Brain microvascular endothelial cell (primary cell): ENCODE measurements at places on chromosomes 3 and 15.

DNA sequence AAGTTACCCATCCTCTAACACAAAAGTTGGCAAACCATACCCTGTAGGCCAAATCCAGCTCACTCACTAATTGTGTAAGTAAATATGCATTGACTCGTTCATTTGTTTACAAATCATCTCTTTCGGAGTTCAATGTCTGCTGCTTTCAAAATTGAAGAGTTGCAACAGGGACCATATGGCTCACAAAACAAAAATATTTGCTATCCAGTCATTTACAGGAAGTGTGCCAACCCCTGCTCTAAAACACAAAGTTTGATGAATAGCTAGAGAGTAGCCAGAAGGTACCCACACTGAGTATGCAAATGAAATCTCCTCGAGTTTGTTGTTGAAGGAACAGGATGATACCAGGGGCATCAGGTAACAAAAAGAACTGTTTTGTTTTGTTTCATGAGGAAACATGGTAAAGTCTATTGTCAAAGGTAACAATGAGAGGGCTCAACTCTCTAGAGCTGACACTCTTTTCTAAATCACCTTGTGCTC, 236.2 kb upstream of the THBS1 start:
- no peak for DNase-seq

GRCh38 chr3:13074006-13074375, 762 bp upstream of the IQSEC1 start:
- DNase-seq: no peak

- no peak for DNase-seq
Observed at GRCh38 chr3:98433764-98434163, 29.2 kb upstream of the OR5K1 start.

GRCh38 chr3:24196526-24196925, 251.4 kb downstream of the NR1D2 start:
- DNase-seq: no peak

DNA sequence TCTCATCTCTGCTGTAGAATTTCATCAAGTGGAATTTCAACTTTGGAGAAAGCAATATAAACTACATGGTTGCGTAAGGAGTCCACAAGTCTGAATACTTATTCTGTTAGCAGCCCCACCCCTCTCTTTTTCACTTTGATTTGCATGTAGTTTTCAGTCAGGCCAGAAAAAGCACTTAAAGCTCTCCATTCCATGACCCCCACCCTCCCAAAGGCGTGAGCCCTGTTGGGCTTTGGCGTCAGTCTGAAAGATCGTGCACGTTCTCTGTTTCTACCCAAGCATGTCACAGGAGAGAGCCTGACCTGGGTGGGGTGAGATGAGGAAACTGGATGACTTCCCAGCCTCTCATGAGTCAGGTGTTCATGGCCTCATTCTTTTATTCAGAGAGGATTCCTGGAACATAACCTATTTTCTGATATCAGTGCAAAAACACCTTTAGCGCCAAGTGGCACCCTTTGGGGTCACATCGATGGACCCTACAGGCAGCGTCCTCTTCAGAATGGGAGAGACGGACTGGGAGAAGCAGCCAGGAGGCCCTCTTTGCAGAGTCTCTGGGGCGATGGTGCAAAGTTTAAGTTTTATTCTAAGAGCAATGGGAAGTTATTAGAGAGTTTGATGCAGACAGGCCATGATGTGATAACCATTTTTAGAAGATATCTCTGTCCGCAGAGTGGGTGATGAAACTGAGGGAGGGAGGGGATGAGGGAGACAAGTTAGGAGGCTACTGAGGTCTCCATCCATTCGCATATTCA, 55.8 kb downstream of the LSM3 start:
- DNase-seq: no peak

DNA sequence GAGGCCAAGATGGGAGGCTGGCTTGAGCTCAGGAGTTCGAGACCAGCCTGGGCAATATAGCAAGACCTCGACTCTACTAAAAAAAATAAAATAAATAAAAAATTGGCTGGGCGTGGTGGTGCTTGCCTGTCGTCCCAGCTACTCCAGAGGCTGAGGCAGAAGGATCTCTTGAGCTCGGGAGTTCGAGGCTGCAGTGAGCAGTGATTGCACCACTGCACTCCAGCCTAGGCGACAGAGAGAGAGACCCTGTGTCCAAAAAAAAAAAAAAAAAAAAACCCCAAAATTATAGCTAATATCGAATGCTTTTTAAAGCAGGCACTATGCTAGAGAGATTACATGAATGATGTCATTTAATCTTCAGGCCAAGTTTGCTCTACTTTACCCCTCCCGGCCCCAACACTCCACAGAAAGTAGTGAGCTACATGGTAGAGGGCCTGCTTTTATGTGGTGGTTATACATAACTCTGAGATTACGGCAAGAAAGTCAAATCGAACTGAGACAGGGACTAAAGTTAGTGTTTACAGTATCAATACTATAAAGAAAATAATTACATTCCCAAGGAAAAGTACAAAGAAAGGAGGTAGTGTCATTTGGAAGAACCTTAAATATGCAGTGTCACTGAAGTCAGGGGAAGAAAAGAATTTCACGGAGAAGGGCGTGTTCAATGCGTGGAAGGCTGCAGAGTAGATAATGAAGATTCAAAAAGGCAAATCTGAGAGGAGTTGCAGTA, 1.1 kb downstream of the ADPGK start:
- no peak for DNase-seq

DNA sequence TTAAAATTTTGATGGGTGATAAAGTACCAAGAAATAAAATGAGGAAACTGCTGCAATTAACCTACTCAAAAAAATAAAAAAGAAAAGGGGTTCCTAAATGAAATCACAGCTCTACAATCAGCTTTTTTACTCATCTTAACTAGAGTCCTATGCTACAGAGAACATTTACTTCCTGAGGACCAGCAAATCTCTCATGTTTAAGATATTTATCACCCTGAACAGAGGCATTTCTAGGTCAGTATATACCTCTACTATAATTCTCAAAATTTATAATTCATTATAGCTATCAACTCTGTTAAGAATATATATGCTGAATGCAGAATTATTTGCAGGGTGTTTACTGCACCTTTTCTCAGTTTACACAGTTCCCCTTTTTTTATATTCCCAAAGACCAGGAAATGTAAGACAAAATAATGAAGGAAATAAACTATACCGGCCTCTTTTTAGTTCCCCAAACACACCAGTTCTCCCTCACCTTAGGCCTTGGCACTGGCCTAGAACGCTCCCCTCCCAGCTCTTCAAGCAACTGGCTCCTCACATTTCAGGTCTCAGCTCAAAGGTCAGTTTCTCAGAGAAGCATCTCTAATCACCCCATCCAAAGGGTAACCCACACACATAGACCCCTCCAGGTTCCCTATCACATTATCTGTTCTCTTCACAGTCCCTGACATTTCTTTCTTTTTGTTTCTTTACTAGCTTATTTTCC, 71.1 kb downstream of the LRRFIP2 start:
- DNase-seq: no peak

DNA sequence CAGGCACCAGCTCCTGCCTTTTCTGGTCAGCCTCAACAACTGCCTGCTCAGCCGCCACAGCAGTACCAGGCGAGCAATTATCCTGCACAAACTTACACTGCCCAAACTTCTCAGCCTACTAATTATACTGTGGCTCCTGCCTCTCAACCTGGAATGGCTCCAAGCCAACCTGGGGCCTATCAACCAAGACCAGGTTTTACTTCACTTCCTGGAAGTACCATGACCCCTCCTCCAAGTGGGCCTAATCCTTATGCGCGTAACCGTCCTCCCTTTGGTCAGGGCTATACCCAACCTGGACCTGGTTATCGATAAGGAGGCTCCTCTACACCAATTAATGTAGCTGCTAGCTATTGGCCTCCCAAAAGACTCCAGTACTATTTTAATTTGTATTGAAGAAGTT, 38.9 kb downstream of the TFG start:
- no peak for DNase-seq

DNA sequence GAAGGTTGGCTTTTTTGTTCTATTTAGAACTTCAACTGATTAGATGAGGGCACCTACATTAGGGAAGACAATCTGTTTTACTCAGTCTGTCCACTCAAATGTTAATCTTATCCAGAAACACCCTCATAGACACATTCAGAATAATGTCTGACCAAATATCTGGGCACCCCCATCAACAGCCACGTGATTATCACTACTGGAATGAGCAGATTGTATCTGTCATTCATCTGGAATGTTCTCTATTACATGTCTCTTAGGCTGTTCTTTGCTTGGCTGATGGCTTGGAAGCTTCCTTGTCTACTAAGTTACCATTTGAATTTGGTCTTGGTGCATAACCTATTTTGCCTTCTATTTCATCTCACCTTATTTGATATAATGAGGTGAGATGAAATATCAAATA, 15.7 kb upstream of the LRRC58 start:
- peak; percentile 53 for DNase-seq

GRCh38 chr15:41499109-41499851, 5.6 kb downstream of the ITPKA start:
- DNase-seq: no peak

GRCh38 chr15:48565560-48566482, 79.7 kb downstream of the FBN1 start:
- DNase-seq: peak; percentile 98

DNA sequence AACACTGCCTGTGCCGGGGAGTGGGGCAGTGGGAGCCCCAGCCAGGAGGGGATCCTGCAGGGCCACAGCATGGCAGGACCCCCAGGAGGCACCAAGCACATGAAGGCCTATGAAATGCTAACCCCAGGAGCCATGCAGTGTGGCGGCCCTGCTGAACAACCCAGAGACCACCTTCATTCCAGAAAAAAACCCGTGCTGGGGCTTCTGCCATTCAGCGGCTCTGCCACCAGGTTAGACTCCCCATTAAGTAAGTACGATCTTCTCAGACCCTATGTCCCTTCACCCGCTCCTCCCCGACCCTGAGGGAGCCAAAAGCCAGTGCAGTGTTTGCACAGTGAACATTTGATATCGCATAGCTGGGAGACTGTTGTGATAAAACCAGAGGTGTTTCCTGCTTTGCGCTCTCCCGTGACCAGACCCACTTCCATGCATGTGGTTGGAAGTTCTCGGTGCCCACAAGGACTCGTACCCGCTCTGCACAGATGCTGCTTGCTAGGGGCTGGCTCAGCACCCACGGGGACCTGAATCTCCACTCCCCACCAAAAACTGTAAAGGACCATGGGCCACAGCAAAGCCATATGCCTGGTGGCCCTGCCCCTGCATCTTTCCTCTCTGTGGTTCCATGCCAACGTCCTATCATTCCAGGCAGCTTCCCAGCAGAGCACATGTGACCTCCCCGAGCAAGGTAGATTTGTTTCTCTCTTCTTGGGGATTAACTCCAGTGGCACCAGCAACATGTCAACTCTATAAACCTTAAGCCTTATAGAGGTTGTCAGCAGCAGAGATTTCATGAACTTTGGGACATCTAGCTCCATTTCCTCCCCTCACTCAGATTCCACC, 5.3 kb downstream of the PLA2G4D start:
- DNase-seq: no peak

DNA sequence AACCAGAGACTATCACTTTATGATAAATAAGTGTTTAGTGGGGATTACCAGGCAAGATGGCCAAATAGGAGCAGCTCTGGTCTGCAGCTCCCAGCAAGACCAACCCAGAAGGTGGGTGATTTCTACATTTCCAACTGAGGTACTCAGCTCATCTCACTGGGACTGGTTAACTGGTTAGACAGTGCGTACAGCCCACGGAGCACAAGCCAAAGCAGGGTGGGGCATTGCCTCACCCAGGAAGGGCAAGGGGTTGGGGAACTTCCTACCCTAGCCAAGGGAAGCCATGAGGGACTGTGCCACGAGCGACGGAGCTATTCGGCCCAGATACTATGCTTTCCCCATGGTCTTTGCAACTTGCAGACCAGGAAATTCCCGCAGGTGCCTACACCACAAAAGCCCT, 171.0 kb downstream of the CTNNB1 start:
- DNase-seq: no peak

GRCh38 chr15:27826411-27826810, 272.7 kb downstream of the OCA2 start:
- no peak for DNase-seq

DNA sequence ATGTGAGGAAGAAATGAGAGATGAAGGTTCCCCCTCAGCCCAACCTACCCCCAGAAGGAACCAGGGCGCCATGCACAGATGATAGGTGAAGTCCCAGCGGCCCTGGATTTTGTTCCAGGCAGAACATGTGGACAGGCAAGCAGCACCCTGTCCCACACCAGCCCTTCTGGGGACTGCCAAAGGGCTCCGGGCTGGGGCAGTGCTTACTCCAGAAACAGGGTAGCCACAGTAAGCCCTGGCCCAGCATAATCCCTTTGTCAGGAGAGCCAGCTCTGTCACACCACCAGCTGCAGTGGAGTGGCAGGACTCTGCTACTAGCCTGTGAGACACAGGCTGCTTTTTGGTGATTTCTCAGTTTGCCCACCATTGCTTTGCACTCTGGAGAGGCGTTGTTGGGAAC, 6.3 kb downstream of the FBXL22 start:
- no peak for DNase-seq

DNA sequence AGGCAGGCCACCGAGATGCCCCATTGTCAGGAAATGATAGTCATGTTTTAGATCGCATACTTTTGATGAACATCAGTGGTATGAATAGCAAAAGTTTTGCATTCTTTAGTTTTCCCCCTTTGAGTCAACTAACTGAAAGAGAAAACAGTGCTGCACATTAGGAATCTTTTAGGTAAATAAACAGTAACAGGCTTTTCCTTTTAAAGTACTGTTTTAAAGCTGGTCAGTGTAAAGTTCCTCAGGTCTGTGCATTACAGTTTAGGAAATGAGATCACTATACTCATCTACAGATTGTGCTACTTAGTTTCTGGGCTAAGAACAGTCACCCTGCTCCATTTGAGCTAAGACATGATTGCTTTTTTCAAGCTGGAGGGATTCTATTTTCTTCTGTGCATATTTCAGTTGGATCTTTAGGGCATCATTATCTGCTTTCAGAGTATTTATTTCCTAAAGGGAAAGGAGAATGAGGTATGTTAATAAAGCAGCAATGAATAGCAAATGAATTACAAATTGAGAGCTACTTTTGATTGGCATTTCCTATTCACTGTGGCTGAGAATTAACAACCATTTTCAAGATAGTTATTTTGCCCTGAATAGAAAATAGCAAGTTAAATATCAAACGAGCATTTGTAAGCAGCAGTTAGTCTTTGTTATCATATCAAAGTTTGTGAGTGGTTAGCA, 36.5 kb downstream of the FAM98B start:
- DNase-seq: peak; percentile 7

- DNase-seq: no peak
Observed at GRCh38 chr3:37824090-37824953, 37.4 kb upstream of the CTDSPL start.

DNA sequence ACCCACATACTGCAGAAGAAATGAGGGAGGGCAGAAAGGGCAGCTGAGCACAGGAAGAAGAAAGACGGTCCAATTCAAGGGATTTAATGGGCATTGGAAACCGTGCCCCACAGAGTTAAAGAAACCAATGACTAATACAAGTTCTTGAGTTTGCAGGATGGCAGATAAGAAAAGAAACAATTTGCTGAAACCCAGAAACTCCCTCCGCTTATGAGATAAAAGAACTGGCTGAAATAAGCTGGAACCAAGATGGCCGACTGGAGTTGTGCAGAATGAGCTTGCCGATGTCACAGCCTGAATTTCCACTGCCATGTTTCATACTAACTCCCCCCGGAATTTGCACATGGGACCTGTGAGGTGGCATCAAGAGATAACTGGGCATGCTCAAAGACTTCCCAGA, 47.1 kb downstream of the SCAP start:
- DNase-seq: no peak

- no peak for DNase-seq
Observed at GRCh38 chr3:101243285-101244211, 76.8 kb downstream of the IMPG2 start.
